ENCODE measurements at places on chromosomes 7 and 10. TPM values are rescaled to one million over a fixed set of nuclear protein-coding genes. Genes with fewer than 3 reads are reported as not detected.
A peak's percentile ranks its signal among the peaks of the same experiment; 100 is the strongest.

Gene PRLHR
- not detected for total RNA-seq

Gene OPN4
- not detected for total RNA-seq

Gene CNTNAP2
- 110 TPM for total RNA-seq

Gene TMEM273
- not detected for total RNA-seq

Gene H2BK1
- not detected for total RNA-seq

DNA sequence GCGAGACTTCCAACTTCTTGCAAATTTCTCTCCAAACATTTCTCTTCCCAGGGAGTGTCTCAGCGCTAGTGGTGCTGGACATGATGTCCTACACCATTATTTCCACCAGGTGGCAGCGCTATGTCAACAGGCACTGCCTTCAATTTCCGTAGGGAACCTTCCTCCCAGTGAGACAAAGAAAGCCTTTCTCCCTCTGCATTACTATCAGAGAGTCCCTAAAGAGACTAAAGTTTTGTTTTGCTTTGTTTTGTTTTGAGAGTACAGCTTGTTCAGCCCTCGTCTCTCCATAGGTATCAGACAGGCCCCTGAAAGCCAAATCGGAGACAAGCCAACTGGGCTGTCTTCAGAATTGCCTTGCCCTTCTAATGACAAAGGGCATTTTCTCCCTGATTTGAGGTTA lies 44.2 kb upstream of the GGCT start:
- DNase-seq, result peak; percentile 90

GRCh38 chr10:9222917-9223316 lies 1168.4 kb downstream of the GATA3 start:
- no peak for DNase-seq

- no peak for DNase-seq
Measured at GRCh38 chr10:70931168-70931815, 42.9 kb upstream of the PCBD1 start.

GRCh38 chr7:101538596-101539459 lies 90.3 kb downstream of the MYL10 start:
- DNase-seq, result peak; percentile 66

All from neural progenitor cell (in vitro differentiated cells).